ENCODE measurements at places on chromosomes 3 and 15. TPM values are rescaled to one million over a fixed set of nuclear protein-coding genes. Genes with fewer than 3 reads are reported as not detected.

The WDR53 gene
- polyA plus RNA-seq, result 9.0 TPM

The XCR1 gene
- polyA plus RNA-seq, result not detected

The PRICKLE2 gene
- polyA plus RNA-seq, result 3.8 TPM

The GNAI2 gene
- polyA plus RNA-seq, result 73.5 TPM

The SAMD7 gene
- not detected for polyA plus RNA-seq

The SYNPR gene
- 0.13 TPM for polyA plus RNA-seq

The CX3CR1 gene
- not detected for polyA plus RNA-seq

The ASB14 gene
- polyA plus RNA-seq, result not detected

The C2CD4A gene
- 0.31 TPM for polyA plus RNA-seq

The RBPMS2 gene
- 17.0 TPM for polyA plus RNA-seq

The DAG1 gene
- 13.1 TPM for polyA plus RNA-seq
